NCI-H774 (cell line): ENCODE measurements at places on chromosomes 7 and 10.

GRCh38 chr10:17782921-17783665 lies 26.1 kb upstream of the MRC1 start:
- DNase-seq = no peak

GRCh38 chr10:34514290-34514689 lies 300.8 kb downstream of the PARD3 start:
- no peak for DNase-seq

GRCh38 chr7:22809902-22810642 lies 12.6 kb downstream of the TOMM7 start:
- DNase-seq = no peak

GRCh38 chr10:61618388-61618961 lies 44.3 kb upstream of the CABCOCO1 start:
- no peak for DNase-seq

DNA sequence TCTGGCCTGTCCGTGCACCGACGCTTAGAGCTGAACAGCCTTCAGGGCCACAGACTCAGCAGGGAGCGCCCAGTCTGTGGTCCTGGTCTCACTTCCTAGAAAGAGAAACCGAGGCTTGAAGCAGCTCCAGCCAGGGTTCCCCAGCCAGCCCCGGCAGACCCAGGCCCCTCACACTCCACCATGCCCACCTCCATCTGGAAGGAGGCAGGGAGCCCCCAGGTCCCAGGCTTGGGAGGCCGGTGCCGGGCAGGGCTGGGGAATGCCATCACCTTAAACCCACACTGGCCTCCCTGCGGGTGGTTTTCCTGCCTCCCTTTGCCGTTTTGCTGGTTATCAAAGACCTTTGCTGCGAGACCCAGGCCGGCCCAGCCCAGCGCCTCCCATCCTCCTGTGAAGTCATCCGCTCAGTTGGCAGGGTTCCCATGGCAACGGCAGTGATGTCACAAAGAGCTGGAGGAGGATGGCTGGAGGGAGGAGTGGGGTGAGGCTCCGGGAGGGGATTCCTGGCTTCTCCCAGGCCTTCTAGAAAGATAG lies 24.0 kb downstream of the ELFN1 start:
- DNase-seq = peak; percentile 9

DNA sequence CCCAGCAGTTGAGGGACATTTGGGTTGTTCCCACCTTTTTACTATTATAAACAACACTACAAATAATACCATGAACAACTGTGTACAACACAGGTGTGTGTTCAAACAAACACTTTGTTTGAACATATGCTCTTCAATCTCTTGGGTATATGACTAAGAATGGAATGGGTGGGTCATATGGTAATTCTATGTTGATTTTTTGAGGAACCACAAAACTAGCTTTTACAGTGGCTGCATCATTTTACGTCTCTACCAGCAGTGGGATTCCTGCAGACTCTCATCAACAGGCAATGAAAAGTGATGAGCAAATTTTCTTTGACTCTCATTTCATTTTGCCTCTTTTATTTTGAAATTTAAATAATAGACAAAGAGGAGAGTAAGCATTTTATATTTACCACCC lies 116.9 kb upstream of the KLF14 start:
- no peak for DNase-seq

DNA sequence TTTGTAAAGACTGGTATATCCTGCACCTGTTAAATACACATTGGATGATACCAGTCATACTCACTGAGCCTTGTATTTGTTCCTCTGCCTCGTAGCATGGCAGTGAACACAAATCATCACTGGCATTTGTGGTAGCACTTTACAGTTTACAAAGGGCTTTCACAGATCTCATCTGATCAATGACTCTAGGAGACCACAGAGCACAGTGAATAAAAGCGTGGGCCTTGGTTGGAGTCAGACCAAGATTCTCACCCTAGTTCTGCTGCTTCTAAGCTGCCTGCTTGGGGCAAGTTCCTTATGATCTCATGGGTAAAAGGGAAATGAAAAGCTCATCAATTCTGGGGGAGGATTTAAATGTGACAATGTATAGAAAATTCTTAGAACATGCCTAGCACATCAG lies 129.9 kb upstream of the AGK start:
- no peak for DNase-seq

DNA sequence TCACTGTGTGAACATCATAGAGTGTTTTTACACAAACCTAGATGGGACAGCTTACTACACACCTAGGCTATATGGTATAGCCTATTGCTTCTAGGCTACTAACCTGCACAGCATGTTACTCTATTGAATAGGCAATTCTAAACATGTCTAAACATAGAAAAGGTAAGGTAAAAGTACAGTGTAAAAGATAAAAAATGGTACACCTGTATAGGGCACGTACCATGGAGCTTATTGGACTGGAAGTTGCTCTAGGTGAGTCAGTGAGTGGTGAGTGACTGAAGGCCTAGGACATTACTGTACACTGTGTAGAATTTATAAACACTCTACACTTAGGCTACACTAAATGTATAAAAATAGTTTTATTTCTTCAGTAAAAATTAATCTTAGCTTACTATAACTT lies 182.0 kb upstream of the THSD7A start:
- no peak for DNase-seq

GRCh38 chr10:16817125-16818019 lies at the start of gene RSU1:
Gene RSU1, minus strand, starts transcription at chr10:16817424. Its CDS starts 343 bp downstream, at chr10:16817081.
- DNase-seq = peak; percentile 99

GRCh38 chr7:130492523-130493274 lies 814 bp downstream of the MEST start:
- no peak for DNase-seq

GRCh38 chr10:124648738-124649137 lies 95.4 kb downstream of the FAM53B start:
- peak; percentile 10 for DNase-seq

- DNase-seq = peak; percentile 67
Measured at GRCh38 chr10:84613336-84614021, 285.1 kb downstream of the CCSER2 start.

DNA sequence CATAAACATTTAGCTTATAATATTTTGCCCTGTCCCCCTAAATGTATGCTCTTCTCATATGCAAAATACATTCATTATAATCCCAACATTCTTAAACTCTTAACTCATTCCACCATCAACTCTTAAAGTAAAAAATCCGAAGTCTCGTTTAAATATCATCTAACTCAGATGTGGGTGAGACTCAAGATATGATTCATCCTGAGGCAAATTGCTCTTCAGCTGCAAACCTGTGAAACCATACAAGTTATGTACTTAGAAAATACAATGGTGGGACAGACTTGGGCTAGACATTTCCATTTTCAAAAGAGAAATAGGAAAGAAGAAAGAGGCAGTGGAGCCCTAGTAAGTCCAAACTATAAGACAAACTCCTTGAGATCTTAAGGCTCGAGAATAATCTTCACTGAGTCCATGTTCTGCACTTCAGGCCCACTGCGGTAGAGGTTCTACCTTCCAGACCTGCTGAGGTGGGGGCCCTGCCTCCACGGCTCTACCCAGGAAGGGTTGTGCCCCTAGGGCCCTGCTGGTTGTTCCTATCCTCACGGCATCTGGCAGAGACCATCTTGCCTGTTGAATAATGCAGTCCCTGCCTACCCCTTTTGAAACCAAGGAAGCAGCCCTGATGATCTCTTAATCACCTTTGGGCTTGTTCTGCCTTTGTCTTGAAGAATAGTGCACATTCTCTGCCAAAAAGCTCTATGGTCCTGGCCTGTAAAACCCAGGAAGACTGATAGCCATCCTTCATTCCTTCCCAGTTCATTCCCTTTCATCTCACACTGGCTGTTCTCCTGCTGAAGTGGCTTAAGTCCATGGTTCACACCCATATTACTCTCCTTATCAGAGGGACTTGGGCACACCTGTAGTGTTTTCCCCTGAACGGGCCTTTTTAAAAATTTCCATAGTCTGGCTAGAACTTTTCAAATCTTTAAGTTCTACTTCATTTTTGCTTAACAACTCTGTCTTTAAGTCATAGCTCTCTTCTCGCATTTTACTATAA lies 37.3 kb downstream of the INPP5F start:
- no peak for DNase-seq

GRCh38 chr10:74929197-74929596 lies 102.8 kb downstream of the KAT6B start:
- no peak for DNase-seq

GRCh38 chr10:3784510-3785250 lies at the start of gene KLF6:
Gene KLF6, minus strand, starts transcription at chr10:3785209. Its CDS starts 195 bp downstream, at chr10:3785014.
- peak; percentile 69 for DNase-seq
